Stimulated activated CD8-positive, alpha-beta memory T cell treated with anti-CD3 and anti-CD28 coated beads, Interleukin-15, amount 100 ng/mL, for 48 hours (primary cell): ENCODE measurements at places on chromosomes 12 and 14.

DNA sequence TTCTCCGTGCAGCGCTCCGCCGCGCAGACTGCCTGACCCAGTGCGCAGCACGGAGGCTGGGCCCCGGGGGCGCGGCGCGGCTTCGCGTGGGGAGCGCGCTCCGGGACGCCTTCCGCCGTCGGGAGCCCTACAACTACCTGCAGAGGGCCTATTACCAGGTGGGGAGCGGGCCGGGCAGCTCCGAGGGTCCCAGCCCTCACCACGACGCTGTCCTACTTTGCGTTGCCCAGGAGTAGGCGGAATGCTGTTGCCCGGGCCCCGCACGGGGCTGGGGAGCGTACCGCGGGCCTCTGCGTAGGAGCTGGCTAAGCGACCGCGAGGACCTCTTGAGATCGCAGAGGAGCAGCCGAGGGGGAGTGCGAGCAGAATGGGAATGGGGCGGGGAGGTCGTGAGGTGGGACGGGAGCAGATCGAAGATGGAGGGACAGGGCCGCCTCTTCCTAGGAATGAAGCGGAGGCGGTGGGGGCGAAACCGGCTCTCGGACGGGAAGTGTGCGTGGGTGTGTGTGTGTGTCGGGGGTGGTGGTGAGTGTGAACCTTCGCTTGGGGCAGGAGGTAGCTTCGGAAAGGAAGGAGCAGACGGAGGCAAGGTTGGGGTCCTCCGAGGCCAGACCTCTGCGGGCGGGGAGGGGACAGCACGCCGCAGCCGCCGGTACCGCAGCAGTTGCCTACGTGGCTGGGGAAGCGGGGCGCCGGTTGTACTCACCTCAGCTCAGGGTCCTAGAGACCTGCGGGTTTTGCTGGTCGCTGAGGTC lies 751 bp downstream of the P3H3 start:
- DNase-seq = no peak

GRCh38 chr14:101627915-101628262 lies 66.6 kb downstream of the DIO3 start:
- no peak for DNase-seq

DNA sequence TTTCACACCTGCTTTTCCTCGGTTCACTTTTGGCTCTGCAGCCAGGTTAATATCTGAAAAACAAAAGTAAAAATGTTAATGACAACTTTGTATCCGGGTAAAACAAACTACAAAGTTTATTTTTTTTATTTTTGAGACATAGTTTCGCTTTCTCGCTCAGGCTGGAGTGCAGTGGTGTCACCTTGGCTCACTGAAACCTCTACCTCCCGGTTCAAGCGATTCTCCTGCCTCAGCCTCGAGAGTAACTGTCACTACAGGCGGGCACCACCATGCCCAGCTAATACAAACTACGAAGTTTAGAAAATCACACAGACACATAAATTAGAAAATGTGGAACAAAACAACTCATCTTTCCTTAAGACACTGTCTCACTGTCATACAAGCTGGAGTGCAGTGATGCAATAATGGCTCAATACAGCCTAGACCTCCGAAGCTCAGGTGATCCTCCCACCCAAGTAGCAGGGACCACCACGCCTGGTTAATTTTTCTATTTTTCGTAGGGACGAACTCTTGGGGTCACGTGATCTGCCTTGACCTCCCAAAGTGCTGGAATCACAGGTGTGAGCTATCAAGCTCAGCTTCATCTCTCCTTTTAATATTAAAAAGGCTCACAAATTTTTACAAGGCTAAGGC lies 38.1 kb downstream of the HNRNPC start:
- no peak for DNase-seq

GRCh38 chr12:93894391-93895088 lies 217.4 kb downstream of the CRADD start:
- no peak for DNase-seq

GRCh38 chr12:53695152-53696145 lies 19.6 kb upstream of the ATP5MC2 start:
- DNase-seq = peak; percentile 29

DNA sequence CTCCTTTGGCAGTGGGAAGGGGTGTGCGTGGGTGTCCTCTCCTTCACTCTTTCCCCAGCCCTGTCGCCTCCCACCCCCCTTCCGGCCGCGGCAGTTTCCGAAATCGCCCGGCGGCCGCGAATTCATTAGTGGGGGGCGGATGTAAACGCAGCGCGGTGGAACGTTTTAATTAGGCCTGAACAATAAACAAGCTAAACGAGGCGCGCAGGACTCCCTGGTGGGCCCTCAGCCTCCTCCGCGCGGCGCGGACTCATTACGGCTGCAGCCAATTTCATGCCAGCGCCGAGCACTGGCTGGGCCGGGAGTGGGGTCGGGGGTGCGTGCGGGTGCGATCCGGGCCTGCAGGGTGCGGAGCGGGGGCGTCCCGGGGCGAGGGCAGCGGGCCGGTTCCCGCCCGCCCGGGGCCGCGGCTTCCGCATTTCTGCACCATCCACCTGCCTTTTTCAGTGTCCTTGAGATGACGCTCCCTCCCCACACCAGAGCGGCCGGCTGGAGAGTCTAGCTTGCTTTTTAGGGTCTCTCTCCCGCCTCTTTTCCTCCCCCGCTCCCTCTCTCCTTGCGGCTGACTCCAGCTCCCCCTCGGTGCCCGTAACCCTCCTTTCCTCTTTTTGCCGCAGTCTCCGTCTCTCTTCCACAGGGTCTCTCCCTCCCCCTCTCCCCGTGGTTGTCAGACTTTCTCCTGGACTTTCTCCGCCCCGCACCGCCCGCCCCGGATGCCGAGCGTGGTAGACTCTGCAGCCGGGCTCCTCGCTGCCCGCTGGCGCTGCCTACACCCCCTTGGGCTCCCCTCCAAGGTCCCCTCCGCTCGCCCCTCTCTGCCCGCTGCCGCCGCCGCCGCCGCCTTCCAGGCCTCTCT lies at the start of gene CISTR:
Gene CISTR, minus strand, starts transcription at position 644 of the 856 bp plus-strand sequence.
- DNase-seq = no peak

DNA sequence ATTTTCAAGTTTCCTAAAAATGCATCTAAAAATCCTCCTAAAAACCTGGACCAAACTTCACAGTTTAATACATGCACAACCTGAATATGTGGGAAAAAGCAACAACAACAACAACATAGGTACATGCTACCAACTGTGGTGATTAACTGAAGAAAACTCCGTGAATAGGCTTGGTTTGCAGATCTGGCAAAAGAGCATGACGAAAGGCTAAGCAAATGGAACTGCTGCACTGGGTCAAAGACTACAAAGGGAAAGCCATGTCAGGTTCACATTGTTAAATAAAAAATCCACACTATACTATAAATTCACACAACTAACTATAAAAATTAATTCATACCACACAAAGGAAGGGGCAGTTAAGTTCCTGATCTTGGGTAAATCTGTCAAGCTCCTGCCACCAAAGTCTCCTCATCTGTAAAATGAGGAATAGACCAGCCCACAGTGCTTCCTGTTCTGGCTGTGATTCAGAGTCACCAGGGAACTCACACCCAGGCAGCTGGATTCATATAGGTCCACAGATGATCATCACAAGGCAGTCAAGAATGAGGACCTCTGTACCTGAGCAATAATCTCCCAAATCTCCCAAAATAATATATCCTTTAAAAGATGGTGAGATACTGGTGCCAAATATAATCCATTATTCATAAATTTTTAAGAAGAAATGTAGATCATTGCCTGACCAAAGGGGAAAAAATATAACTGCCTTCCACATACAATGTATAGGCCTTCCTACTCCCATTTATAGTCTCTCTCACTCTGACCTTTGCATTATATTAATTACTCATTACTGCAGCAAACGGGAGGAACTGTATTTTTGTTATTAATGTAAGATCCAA lies 7.0 kb downstream of the CORO1C start:
- no peak for DNase-seq

- DNase-seq = no peak
These were observed 834 bp downstream of the RASSF8 start for GRCh38 chr12:25959071-25959961.

DNA sequence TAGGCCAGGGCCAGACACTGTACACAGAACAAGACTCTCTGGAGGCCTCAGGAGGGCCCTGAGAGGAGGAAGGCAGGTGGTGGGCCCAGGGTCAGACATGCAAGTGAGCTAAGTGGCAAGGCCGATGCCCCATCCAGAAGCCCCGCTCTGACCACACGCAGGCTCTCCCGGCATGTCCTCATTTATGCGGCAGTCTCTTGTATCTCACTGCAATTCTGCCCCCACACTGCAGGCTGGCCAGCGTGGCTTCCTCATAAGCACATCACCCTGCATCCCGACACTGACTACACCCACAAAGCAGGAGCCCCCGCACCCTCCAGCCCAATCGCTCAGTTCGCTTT lies 17.5 kb downstream of the SSH1 start:
- DNase-seq = no peak

- no peak for DNase-seq
These were observed 8.6 kb downstream of the TC2N start for GRCh38 chr14:91858536-91859275.

GRCh38 chr14:104120281-104120741 lies 18.1 kb upstream of the KIF26A start:
- DNase-seq = no peak

DNA sequence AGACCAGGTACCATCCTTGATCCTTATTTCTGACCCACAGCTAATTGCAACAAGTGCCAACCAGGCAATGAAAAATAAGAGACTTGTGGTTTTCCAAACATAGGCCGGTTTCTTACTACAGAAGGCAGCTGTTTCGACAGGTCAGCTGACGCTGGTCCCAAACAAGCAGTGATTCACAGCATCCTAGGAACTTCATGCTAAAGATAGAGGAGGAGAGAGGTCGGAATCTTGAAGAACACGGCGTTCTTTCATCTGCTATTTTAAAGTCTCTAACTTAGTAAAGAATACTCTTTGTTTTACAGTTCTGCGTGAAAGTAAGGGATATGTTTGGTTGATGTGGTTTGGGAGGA lies 28.1 kb upstream of the ADGRD1 start:
- no peak for DNase-seq

DNA sequence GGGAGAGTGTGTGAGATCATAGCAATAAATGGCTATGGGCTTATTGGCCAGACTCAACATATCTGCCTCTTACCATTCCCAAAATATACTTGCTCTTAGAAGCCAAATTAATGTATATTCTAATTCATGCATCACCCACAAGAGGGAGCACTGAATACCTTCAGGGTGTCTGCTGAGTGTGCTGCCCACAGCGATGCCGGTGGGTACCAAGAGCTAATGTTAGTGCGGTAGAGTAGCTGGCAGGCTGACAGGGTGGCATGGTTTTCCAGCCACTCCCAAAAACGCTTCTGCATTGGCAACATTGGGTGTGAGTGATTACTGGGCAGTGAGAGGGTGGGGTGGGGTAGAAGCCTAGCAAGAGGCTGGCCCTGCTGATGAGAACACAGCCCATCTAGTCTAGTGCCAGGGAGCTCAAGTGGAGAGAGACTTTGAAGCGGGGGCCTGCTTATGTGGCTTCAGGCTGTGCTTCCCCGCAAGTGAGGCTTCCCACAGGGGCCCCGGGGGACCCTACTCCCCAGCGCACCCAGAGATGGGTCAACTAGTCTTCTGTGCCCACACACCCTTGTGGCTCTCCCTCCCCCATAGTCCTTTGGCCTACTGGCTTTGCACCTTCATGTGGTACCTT lies 9.2 kb upstream of the PLEKHD1 start:
- no peak for DNase-seq

DNA sequence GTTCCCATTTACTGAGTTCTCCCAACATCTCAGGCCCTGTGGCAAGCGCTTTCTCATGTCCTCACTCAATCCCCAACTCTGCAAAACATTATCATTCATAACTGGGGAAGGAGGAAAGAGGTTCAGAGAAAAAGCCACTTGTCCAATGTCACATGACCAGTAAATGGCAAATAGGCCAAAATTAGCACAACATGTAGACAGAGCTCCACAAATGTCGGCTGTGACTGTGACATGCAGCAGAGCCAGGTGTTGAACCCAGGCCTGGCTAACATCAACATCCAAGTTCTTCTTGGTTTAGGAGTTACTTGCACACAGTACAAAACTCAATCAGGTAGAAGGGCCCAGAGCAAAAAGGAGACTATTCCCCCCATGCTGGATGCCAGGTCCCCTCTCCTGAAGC lies 10.8 kb downstream of the KCTD10 start:
- DNase-seq = no peak

GRCh38 chr12:98998697-98999299 lies 353.7 kb downstream of the APAF1 start:
- no peak for DNase-seq

- no peak for DNase-seq
These were observed 214.9 kb downstream of the ZFP36L1 start for GRCh38 chr14:68577802-68578541.

DNA sequence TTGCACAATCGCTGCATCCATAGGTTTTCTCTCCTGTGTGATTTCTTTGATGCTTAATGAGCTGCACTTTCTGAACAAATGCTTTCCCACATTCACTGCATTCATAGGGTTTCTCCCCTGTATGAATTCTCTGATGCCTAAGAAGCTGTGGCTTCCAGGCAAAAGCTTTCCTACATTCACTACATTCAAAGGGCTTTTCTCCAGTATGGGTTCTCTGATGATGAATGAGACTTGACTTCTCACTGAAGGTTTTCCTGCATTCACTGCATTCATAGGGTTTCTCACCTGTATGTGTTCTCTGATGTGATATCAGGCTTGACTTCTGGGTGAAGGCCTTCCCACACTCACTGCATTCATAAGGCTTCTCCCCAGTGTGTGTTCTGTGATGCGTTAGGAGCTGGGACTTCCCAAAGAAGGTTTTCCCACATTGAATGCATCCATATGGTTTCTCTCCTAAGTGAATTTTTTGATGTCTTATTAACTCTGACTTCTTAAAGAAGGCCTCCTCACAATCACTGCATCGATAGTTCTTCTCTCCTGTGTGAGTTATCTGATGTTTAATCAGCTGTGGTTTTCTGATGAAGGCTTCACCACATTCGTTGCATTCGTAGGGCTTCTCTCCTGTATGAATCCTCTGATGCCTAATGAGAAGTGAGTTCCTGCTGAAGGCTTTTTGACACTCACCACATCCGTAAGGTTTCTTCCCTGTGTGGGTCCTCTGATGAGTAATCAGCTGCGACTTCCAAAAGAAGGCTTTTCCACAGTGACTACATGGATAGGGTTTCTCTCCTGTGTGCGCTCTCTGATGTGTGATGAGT lies 30.3 kb downstream of the ZNF605 start:
- no peak for DNase-seq

DNA sequence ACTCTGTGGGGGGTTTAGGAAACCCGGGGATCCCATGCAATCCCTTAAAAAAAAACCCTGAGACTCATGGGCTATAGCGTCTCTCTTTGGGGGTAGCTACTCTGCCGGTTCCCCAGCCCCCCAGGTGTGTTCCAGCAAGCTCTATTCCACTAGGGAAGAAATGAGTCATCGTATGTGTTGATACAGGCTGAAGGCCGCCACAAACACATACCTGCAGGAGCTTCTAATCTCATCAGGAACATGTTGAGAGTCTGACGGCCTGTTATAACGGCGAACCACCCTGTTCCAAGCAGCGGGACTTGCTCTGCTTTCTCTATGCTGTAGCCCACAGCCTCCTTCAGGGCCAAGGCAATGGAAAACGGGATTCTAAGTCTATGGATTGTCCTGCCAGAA lies 977 bp upstream of the KRT5 start:
- no peak for DNase-seq

- DNase-seq = no peak
These were observed 1.1 kb downstream of the KITLG start for GRCh38 chr12:88579161-88579517.
